ENCODE measurements at places on chromosomes 7 and 10.

GRCh38 chr7:101138213-101138870 lies 11.4 kb downstream of the SERPINE1 start:
- DNase-seq = peak; percentile 75

DNA sequence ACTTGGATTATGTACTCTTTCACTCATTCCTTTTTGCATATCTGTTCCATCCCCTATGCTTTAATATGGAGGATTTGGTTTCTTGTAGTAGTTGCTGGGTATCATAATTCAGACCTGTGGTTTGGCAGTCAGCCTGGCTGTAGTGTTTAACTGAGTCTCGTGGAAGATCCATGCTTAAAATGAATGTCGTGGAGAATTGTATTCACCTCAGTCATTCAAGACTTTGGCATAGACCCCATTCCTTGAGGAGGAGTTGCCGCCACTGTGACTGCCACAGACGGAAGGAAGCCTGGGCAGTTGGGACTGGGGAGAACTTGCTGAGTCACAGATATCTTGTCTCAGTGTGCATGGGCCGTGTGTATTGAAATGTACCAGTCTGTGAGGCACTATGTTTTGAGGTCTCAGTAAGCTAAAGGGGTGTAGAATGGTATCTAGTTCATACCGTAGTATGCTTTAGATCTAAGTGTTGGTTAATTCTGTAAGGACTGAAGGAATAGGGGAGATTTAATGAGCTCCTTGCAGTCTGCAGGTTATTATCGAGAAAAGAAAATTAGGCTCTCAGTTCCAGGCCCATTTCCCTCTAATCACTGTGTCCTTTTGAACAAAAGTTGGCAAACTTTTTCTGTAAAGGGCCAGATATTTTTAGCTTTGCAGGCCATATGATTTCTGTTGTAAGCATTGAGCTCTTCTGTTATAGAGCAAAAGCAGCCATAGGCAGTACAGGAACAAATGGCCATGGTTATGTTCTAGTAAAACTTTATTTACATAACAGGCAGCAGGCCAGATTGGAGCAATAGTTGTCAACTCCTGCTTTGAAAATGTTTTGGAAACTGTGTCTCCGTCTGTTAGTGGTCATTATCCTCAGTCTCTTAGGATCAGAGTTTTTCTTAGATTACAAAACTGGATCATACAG lies 76.8 kb downstream of the TPST1 start:
- no peak for DNase-seq

- DNase-seq = no peak
Observed at GRCh38 chr7:54778166-54778565, 19.2 kb upstream of the SEC61G start.

DNA sequence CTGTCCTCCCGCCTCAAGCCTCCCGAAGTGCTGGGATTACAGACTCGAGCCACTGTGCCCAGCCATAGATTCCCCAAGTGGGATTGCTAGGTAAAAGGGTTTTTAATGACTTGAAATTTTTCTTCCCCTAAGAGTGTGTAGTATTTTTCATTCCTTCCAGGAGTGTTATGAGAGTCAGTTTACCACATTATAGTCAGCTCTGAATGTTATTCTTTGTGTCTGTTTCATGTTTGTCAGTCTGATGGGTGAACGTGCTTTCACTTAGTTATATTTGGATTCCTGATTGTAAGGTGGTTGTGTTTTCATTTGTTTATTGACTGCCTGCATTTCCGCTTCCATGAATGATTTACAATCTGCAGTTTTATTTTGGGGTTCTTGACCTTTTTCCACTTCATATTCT lies 6.3 kb downstream of the ZNF212 start:
- DNase-seq = no peak

DNA sequence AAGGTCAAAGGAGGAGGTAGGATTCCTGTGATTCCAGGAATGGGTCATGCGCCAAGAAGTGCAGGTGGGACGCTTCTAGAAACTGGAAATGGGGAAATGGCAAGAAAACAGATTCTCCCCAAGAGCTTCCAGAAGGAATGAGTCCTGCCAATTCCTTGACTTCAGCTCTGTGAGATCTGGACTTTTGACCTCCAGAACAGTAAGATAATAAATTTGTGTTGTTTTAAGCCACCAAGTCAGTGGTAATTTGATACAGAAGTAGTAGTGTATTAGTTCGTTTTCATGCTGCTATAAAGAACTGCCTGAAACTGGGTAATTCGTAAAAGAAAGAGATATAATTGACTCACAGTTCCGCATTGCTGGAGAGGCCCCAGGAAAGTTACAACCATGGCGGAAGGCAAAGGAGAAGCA lies 178.6 kb upstream of the GALNT17 start:
- no peak for DNase-seq

GRCh38 chr10:101224910-101225823 lies 4.1 kb downstream of the LBX1 start:
- DNase-seq = no peak

- no peak for DNase-seq
Observed at GRCh38 chr10:78513330-78513729, 479.7 kb downstream of the RPS24 start.

DNA sequence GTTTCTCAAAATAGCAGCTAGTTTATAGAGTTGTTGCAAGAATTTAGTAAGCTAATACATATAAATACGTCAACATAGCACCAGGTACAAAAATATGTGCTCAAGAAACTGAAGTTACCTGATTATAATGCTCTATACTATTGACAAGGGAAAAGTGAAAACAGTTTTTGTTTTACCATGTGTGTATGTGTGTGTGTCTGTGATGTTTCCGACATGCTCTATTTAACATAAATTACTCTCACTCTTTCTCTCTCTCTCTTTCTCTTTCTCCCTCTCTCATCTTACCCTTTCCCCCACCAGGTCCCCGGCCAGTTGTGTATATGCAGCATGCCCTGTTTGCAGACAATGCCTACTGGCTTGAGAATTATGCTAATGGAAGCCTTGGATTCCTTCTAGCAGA lies 4.3 kb downstream of the LIPN start:
- DNase-seq = no peak

- no peak for DNase-seq
Observed at GRCh38 chr7:2775785-2776184, 68.3 kb downstream of the GNA12 start.

Measured in activated effector memory CD4-positive, alpha-beta T cell treated with Interleukin-2 at 50 U/mL for 16 hours (primary cell).